ENCODE measurements at places on chromosomes 1 and 21.

- DNase-seq = peak; percentile 88
These were observed 11.7 kb upstream of the BNIPL start for GRCh38 chr1:151024540-151025146.

DNA sequence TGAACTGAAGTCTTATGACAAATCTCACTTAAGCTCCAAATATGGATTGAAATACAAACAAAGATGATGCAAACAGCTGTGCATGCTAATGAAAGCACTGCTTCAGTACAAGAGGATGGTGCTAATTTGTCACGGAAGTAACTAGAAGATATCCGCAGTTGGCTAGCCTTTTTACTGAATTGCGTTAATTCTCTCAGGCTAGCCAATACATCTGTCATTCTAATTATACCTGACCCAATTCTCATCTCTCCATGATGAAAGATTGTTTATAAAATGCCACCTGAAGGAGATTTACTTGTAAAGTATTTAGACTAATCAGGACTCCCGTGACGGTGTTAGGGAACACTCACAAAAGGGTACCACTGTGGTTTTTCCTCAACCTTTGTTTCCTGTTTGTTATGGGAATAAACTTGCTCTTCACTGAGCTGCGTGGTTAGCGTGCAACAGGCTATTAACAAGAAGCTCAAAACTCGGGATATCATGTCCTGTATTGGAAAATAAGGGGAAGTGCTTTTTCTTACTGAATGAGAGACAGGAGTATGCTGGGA lies 162.5 kb downstream of the APP start:
- DNase-seq = no peak

DNA sequence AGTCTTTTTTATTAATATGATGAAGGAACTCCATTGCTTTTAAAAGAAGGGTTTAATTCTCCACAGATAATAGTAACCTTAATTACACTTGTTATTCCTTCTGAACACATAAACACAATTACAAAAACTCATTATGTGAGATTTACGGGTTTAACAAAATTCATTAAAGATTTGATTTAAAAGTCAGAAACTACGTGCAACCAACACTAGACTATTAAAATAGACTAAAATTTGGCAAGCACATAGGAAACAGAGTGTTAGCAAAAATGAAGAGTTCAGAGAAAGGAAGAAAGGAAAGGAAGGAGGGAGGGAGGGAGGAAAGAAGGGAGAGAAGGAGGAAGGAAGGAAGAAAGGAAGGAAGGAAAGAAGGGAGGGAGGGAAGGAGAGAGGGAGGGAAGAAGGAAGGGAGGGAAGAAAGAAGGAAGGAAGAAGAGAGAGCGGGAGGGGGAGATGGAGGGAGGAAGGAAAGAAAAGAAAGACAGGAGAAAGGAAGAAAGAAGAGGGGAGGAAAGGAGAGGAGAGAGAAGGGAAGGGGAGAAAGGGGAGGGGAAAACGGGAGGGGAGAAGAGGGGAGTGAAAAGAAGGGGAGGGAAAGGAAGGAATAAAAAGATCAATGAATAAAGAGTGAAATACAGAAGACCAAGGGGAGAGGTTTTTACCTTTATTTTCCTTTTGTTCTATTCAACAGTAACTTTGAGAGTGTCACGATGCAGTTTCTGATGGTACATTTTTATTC lies 123.4 kb upstream of the LYPLAL1 start:
- DNase-seq = no peak

DNA sequence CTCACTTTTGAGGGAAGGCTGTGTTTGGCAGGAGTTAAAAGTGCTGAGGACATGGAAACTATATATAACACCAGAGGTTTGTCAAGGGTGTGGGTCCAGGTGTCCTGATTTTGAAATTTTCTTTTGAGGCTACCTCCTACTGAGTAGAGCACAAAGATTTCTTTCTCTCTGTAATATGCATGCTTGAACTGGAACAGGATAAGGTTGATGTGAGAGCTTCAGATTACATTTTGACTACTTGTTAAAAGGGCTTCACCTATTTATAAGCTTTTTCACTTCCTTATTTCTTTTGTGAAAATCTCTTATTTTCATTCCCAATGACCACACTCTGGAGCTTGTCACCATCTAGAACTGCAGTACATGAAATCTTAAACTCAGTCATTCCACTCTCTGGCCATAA lies 59.8 kb upstream of the PLA2G4A start:
- no peak for DNase-seq

DNA sequence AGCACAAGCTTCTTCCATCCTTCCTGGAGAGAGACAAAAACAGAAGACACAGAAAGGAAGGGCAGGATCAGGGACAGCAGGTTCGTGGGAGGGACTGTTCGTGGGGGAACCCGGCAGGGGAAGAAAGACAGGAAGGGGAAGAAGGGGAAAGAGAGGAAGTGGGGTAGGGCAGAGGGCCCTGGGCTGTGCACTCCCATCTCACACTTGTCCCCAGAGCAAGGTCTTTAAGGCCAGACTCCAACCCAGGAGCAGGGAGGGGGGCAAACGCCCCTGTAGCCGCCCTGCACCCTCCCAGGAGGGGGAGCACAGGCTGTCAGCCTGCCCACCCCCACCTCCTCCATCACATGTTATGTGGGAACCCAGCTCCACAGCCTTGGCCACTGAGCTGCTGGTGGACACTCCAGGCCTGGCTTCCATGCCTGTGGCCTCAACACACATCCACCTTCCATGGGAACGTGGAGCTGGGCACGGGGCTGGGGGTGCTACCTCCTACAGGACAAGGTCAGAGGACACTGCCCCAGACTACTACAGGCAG lies 9.3 kb downstream of the SLC19A1 start:
- no peak for DNase-seq

- no peak for DNase-seq
These were observed 3.1 kb downstream of the KCTD3 start for GRCh38 chr1:215569986-215570824.

DNA sequence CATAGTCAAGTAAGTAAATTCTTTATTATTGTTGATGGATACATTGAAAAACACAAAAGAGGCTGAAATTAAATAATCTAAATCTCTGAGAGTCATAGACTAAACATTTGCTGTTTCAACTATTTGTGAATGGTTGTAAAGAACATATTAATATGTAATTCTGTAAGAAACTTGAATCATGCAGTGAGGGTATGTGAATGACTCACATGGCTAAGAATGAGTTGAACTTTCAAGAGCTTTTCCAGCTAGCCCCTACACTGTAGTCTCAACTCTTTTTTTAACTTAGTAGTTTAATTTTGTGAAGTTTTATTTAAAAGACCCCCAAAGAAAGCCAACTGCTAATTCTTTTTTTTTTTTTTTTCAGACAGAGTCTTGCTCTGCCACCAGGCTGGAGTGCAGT lies 588.1 kb downstream of the DPYD start:
- DNase-seq = no peak

- DNase-seq = no peak
These were observed 41.2 kb downstream of the NME7 start for GRCh38 chr1:169326261-169326955.

DNA sequence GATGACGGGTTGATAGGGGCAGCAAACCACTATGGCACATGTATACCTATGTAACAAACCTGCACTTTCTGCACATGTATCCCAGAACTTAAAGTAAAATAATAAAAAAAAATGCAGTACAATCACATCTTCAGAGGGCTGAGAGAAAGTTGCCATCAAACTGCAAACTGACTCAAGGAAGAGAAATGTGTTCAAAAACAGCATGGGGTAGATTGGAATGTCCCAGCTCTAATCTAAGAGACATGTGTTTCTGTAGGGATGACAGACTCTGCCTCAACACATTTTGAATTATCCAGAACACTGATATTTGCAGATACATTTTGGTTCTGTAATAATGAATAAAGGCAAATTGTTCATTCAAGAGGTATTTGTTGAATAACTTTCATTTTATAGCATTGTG lies 171.2 kb upstream of the RUNX1 start:
- DNase-seq = no peak
